ENCODE measurements at places on chromosomes 2 and 18. TPM values are rescaled to one million over a fixed set of nuclear protein-coding genes. Genes with fewer than 3 reads are reported as not detected.

The BOD1L2 gene
- total RNA-seq: not detected

The TAF1B gene
- 10.3 TPM for total RNA-seq

The MEP1B gene
- not detected for total RNA-seq

The TGIF1 gene
- 93.4 TPM for total RNA-seq

The MDH1B gene
- total RNA-seq: 0.34 TPM

The STAT4 gene
- under 0.01 TPM for total RNA-seq

The SOX11 gene
- 7.4 TPM for total RNA-seq

The SLC19A3 gene
- 0.59 TPM for total RNA-seq

The CNTNAP5 gene
- not detected for total RNA-seq

The ZNF2 gene
- 2.5 TPM for total RNA-seq

The CTDP1 gene
- 16.0 TPM for total RNA-seq

The UGT1A6 gene
- total RNA-seq: not detected

The CDK15 gene
- 18.3 TPM for total RNA-seq

The CYTIP gene
- total RNA-seq: not detected

The SRD5A2 gene
- total RNA-seq: not detected

The TGFA gene
- not detected for total RNA-seq
